Hematopoietic multipotent progenitor cell (in vitro differentiated cells): ENCODE measurements at places on chromosomes 12 and 14.

GRCh38 chr12:18897823-18898222 lies 159.9 kb downstream of the CAPZA3 start:
- DNase-seq: no peak

DNA sequence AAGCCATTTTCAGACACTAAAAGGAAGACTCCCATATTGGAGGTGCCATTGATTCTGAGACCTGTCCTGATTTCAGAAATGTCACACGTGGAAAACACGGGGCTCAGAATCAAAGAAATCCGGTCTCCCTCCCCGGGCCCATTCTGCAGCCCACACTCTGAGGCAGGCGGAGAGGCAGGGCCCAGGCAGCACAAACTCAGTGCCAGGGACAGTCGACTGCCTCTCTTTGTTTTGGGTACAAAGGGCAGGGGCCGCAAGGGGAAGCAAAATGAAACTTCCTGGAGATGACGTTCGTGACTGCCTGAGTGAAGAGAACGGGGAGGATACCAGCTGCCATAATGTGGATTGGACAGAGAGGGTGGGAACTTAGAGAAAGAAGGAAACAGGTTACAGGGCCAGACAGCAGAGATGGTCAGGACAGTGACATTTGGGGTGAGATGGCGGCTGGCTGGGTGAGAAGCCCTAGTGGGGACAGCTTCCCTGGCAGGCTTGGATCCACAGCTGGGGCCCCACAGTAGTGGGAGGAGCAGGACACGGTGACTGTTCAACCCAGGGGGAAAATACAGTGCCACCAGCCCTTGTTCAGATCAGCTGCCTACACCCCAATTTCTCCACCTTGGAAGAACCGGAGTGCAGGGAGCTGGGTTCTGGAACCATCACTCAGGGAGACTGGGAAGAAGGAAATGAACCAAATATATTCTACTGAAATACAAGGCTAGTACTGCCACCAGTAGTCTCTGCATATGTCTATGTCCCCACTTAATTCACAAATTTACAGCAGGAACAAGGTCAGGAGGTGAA lies 8.1 kb downstream of the GAPDH start:
- DNase-seq: no peak

DNA sequence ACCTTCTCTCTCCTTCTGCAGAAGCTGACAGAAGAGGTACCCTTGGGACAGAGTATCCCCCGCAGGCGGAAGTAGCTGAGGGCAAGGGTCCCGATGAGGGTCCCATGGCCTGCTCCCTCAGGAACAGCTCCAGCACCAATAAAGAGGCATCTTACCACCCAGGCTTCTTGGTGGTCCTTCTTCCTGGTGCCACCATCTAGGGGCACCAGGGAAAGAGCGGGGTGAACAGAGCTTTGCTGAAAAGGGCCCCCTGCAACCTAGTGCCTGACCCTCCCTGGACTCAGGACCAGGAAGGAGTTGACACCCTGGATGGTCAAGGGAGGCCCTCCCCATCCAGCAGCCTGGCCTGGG lies 591 bp upstream of the IRF9 start:
- no peak for DNase-seq

DNA sequence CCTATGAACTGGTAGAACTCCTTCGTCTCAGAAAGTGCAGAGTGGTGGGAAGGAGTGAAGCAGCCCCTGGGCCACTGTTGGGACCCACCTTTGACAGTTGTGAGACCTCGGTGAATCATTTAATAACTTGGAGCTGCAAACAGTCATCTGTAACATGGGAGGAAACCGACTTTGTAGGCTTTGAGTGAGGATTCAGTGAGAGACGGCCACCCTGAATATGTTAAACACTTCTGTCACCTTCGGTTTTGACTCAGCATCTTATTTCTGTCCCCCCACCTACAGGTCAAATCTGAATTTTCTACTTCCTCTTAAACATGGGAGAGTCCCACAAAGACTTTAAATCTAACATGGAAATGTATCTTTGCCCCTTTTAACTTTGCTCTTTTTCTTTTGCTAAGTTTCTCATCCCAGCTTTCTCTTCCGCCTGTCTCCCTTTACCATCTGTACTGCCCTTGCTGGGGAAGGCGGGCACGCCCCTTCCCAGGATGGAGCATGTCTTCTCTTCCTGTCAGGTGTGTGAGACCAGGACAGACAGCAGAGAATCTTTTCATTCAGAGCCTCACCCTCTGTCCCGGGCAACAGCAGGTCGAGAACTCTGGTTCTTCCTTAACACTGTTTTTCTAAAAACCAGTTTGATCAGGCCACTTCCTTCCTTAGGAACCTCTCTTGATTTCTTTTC lies 37.1 kb downstream of the ZC3H14 start:
- no peak for DNase-seq

DNA sequence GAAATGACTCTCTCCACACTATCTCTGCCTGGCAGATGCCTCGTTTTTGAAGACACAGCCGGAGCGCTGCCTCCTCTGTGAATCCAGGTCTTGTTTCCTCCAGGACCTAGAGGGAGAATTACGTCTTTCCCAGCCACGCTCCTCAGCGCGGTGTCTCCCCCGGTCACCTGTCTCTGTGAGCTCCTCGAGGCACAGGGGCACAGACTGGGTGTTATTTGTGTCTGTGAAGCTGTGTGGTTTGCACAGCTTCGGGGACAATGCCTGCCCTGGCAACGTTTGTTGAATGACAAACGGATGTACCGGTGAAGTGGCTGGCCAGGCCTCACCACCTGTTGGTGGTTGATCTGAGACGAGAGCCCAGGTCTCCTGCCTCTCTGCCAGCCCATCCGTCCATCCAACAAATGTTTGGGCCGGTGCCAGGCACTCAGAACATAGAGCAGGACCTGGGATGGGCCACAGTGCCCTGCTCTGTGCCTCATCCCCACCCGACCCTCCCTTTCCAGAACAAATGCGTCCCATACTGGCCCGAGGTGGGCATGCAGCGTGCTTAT lies 6.1 kb downstream of the PTPN6 start:
- DNase-seq: no peak

DNA sequence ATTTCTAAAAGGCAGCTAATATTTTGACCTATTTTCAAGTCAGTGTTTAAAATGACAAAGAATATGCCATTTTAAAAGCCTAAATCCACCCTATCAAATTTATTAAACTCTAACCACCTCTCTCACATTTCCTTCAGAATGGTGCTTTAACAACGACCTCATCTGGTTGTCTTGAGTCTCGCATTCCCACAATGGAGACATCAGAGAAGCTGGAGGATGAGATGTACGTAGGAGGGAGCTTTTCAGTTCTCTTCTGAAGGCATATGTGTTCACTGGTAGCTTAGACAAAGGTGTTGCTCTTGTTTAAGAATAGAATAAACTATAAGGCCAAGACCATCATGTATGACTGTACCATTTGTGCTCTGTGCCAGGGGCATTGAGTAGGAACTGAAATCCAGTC lies 82.9 kb downstream of the BCL2L14 start:
- DNase-seq: no peak

DNA sequence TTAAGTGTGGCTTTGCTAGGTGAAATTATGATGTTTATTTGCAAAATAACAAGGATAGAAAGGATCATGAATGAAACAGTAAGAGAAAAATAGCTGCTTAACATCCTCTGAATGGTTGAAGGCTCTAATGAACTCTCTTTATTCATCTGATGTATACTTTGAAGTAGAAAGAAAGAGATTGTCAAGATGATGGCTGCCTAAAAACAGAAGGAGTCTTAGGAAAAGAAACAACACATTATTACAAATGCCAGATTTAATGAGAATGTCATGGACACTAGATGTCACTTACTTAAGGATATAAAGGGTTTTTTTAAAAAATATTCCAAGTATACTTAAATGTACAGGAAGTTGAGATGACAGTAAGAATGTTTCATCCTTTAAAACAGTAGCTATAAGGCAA lies 21.6 kb downstream of the DCN start:
- no peak for DNase-seq

DNA sequence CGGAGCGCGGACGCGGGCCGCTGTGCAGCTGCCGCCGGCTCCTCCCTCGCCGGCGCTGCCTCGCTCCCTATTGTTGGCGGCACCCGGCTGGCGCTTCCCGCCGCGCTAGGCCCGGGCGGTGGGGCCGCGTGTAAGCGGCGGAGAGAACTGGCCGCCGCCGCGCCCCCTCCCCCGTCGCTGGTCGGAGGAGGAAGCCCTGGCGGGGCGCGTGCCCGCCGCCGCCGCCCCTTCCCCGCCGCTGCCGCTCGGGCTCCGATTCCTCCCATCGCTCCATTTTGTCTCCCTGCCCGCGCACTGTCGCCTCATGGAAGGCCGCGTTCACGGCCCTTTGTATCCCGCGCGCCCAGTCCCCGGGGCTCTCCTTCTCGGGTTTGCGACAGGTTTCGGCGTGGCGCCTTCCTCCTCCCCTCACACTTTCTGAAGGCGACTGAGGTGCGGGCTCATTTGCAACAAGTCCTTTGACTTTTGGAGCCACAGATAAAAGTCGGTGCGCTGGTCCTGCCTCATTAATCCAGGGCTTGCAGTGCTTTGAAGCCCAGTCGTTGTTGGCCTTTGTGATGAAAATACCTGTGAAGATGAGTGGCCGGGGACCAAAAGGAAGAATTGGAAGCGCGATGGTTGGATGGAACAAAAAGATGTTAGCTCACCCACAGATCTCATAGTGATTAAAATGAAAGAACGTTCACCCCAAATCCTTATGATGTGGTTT lies 707 bp downstream of the CPSF6 start:
- no peak for DNase-seq

DNA sequence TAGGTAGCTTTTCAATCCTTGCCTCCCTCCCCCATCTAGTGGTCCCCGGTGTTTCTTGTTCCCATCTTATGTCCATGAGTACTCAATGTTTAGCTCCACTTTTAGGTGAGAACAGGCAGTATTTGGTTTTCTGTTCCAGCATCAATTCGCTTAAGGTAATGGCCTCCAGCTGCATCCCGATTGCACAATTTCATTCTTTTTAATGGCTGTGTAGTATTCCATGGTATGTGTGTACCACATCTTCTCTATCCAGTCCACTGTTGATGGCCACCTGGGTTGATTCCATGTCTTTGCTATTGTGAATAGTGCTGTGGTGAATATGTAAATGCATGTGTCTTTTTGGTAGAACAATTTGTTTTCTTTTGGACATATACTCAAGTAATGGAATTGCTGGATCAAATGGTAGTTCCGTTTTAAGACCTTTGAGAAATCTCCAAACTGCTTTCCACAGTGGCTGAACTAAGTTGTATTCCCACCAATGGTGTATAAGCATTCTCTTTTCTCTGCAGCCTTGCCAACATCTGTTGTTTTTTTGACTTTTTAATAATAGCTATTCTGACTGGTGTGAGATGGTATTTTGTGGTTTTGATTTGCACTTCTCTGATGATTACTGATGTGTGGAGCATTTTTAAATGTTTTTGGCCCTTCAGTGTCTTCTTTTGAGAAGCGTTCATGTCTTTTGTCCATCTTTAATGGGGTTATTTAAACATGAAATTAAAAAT lies 34.2 kb upstream of the ASPG start:
- DNase-seq: no peak

DNA sequence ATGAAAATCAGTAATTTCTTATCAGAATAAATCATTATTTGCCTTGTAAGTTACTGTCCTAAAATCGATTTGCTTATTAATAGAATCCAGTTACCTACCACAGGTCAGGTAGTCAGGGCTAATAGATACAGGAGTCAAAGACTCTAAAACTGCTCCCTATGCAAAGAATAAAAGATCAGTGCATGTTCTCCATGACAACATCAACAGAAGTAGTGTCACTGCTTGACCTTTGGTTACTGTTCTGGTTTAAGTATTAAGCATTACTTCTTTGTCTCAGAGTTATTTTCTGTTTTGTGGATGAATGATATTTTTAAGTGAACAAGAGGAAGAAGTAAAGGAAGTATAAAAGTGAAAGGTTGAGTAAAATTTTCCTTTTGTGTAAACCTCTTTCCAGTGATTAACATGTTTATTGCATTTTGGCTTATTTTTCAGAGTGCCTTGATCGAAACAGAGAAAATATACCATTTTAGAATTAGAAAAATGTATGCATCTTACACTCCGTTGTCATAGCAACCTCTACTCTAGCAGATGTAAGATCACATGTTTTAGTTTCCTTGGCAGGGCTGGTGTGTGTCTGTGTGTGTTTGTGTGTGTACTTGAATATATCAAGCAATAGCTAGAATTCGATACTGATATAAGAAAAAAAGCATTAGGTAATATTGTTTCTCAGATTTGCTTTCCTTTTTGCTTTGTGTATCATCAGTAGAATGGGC lies 44.7 kb downstream of the ABCD2 start:
- DNase-seq: no peak

DNA sequence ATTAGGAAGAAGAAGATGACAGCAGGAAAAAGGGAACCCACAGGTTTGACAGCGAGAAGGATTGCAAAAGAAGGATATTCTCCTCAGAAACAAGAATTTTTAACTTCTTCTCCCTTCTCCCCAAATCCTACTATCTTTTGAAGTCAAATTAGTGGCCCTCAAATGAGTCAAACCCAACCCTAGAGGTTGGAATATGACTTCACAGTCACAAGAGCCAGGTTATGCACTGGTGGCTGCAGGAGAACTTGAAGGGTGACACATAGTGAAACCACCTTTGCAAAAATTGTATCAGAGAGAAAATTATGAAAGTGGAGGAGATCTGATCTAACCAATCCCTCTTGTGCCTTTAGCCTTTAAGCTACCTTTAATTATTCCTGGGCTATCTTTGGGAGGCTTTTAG lies 386.2 kb upstream of the CCDC196 start:
- DNase-seq: no peak

DNA sequence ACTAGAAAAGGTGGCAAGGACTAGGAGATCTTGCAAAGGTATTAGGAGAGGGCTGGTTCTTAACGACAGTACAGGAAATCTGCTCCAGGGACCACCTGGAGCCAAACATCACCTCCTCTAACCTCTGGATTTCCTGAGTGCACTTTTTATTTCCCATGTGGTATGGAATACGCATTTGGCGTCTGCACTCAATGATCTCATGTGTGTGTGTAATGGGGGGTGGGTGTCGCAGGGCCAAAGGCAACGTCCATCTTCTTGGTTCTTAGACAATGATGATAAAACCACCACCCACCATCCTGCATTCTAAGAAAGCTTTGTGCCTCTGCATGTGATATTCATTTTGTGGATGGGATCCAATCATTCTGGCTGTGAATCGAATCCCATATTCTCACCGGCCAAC lies 68.8 kb downstream of the CLMN start:
- DNase-seq: no peak

- DNase-seq: no peak
Observed at GRCh38 chr12:123936956-123937706, 35.5 kb downstream of the CCDC92 start.

DNA sequence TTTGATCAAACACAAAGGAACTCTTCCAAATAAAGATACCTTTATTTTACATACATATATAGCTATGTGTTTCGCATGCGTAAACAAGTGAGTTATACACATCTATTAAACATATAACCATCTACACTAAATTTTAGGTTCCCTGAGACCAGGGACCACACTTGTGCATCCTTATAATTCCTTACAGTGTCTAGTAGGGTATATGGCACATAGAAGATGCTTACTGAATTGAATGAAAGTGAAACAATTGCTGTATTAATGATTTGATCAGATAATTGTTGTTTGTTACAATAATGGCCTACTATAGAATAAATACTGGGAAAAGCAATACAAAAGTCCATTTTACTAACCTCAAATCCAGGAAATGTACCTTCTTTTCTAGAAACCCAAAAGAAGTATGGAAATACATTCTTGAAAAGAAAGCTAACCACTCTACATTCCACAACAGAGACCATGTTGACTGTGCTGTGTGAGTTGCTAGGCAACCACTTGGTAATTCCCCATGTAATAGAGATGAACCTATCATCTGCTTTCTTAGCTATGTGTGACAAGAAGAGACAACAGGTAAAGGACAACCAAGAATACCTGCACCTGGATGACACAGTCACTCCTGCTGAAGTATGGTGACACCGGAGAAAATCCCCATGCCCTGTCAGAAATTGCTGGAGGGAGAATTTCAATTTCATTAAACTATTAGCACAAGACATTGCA lies 11.9 kb upstream of the CIPC start:
- DNase-seq: no peak
